ENCODE measurements at places on chromosomes 4 and X.
A peak's percentile ranks its signal among the peaks of the same experiment; 100 is the strongest.

- no peak for DNase-seq
These were observed 21.9 kb upstream of the MRFAP1 start for GRCh38 chr4:6618386-6619115.

DNA sequence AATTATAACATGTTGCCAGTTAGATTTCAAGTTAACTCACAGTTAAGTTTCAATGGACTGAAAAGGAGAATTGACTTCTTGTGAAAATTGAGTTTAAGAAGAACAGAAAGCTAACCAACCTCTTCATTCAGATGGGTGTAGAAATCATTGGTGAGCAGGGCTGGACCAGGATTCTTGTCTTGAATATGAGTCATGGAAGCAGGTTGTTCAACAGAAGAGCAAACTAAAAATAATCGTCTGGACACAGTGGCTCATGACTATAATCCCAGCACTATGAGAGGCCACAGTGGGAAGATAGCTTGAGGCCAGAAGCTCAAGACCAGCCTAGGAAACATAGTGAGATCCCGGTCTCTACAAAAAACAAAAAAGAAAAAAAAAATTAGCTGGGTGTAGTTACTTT, 98.2 kb downstream of the ARSJ start:
- DNase-seq: peak; percentile 36

- no peak for DNase-seq
These were observed 143.2 kb downstream of the CPE start for GRCh38 chr4:165522050-165522449.

GRCh38 chr4:99979872-99980271, 29.8 kb upstream of the H2AZ1 start:
- DNase-seq: no peak

- DNase-seq: peak; percentile 1
These were observed 90.2 kb upstream of the UNC5C start for GRCh38 chr4:95638920-95639501.

DNA sequence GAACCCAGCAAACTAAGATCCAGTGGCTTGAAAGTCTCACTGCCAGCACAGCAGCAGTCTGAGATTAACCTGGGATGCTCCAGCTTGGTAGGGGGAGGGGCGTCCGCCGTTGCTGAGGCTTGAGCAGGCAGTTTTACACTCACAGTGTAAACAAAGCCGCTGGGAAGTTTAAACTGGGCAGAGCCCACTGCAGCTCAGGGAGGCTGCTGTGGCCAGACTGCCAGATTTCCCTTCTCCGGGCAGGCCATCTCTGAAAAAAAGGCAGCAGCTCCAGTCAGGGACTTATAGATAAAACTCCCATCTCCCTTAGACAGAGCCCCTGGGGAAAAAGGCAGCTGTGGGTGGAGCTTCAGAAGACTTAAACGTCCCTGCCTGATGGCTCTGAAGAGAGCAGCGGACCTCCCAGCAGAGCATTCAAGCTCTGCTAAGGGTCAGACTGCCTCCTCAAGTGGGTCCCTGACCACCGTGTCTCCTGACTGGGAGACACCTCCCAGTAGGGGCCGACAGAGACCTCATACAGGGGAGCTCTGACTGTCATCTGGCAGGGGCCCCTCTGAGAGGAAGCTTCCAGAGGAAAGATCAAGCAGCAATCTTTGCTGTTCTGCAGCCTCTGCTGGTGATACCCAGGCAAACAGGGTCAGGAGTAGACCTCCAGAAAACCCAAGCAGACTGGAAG, 45.1 kb upstream of the CDX4 start:
- no peak for DNase-seq

DNA sequence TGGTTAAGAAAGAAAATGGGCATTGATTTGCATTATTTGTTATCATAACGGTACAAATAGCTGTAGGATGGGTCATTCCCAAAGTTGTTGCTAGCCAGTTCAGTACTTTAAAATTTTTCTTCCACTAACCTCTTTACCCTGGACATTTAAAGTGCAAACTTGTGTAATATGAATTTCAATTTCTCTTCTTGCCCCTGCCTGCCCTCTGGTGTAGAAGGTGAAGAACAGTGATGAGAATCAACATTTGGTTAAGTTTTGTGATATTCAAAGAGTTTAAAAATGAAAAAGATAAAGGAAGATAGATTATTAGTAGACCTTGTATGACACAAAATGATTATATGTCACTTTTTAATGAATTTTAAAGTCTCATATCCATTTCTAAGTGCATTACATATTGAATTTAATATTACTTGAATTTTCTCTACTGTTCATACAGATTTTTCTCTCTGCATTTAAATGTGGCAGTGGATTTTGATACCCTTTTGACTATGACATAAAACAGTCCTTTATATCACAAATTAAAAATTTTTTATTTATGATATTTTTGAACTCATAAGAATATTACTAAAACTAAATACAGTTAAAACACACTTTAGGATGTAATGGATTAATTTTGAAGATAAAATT, 337.7 kb downstream of the BMPR1B start:
- peak; percentile 5 for DNase-seq

- peak; percentile 21 for DNase-seq
These were observed 252.3 kb downstream of the ARHGAP10 start for GRCh38 chr4:147984065-147984777.
